ENCODE measurements at places on chromosomes 6 and 20.

DNA sequence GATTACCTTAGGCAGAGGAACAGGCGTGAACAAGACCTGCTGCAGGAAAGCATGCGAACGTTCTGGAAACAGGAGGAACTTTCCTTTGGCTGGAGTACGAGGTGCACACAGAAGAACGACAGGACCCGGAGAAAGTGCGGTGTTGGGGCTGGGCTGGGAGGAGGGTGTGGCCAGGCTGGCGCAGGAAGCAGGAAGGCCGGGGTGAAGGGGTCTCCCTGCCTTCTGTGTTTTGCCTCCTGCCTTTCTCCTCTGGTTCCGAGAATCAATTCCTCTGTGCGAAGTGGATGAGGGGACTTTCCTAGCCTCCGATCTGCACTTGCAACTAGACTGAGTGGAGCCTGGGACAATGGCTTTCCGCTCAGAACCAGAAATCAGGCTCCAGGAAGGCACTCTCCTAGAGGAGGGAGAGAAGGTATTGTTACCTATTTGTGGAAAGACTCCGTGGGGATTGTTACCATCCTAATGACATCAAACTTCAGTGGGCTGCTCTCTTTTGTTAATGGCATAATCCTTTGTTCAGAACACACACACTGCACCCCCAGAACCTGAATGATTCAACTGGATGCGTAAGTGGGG is 22.9 kb upstream of the PLEKHG1 start:
- no peak for DNase-seq

GRCh38 chr6:108623995-108624394 is 63.3 kb downstream of the FOXO3 start:
- no peak for DNase-seq

DNA sequence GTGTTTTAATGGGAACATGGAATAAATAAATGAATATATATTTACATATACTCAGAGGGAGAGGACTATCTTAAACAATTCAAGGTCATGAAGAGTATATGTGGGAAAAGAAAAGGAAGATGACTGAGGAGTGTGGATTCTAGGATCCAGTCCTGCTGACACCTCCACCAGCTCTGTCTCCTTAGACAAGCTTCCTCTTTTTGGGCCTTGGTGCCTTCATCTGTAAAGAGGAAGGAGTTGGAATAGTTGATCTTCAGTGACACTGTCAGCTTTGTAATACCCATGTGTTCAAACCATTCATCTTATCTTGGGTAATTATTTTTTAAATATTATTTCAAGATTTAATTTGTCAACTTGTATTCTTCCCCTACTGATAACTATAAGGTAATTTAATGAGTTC is 338.0 kb downstream of the ADGRB3 start:
- no peak for DNase-seq

DNA sequence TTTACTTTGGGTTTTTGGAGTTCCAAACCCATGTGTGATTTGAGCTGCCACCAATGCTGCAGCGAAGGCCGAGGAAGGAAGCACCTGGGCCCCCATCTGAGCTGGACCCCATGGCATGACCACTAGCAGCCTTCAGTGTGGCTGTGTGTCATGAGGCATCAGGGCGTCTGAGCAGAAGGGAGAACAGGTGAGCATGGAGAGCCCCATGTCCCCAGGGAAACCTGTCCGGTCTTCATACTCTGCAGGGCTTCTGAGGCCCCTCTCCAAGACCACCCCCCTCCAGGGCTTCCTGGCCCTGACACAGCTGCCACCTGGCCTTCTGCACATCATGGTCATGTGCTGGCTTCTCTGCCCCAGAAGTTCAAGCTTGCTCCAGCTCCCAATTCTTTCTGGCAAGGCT is 169.1 kb upstream of the CST7 start:
- DNase-seq, result no peak

DNA sequence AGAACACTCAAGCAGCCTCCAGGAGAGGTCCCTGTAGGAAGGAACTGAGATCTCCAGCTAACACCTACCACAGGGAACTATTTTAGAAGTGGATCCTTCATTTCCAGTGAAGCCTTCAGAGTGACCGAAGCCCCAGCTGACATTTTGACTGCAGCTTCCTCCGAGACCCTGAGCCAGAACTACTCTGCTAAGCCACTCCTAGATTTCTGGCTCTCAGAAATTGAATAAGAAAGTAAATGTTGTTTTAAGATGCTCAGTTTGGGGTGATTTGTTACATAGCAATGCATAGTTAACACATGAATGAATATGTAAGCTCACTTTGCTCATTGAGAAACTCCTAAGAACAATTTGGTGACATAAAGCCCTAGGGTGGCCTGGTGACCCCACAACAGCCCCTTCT is 5.5 kb downstream of the TULP1 start:
- DNase-seq, result no peak

GRCh38 chr6:1645466-1646185 is 35.9 kb downstream of the FOXC1 start:
- no peak for DNase-seq

GRCh38 chr6:34580707-34581560 is 24.8 kb upstream of the SPDEF start:
- DNase-seq, result no peak

DNA sequence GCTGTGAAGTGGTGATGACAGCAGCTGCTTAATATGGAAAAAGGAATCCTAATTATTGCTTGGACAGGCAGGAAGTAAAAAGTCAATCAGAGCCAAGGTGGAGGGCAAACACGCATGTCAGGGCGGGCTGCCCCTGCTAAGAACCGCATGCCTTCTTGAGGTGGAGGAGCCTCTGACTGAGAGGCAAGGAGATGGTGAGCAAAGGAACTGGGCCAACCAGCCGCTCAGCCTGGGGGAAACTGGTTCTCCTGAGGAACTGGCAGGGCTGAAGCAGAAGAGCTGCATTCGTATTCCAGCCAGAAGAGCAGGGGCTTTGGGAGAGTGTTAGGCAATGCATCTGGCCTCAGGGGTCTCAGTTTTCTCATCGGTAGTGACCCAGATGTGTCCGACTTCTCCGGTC is 13.1 kb upstream of the MLN start:
- no peak for DNase-seq

DNA sequence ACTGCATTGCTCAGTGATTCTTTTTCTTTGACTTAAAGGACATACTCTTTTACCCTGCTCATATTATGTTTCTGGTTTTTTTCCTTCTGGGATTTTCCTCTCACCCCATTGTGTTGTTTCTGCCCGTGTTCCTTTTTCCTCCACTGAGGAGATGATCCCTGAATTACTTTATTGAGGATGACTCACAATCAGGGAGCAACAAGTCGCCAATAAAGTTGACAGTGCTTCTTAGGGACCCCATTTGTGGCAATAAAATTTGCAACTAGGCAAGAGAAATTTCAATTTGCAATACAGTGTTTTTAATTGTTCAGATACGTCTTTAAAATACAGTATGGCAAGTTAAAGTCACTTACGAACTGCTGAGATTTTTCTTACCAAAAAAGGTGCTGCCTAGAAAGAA is 217.9 kb downstream of the SOX4 start:
- DNase-seq, result no peak

DNA sequence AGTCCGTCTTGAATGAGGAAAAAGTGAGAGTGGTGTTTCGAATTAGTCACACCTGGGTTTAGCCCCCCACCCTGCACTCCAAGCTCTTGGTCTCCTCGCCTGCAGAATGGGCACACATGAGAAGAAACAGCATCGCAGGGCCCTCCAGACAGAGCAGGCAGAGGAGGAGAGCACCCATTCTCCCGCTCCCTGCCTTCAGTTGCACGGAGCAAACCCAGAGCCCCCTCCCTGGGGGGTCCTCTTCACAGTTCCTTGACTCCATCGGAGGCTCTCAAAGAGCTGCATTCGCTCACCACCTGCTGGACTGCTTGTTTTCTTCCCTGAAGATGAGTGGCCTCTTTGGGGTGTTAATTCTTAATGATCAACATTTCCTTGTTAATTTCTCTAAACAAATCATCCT is 5.1 kb downstream of the CST7 start:
- DNase-seq, result no peak

GRCh38 chr20:23178806-23179205 is 92.7 kb upstream of the CD93 start:
- no peak for DNase-seq

- no peak for DNase-seq
Measured at GRCh38 chr6:103042336-103042735, 1648.8 kb downstream of the GRIK2 start.

DNA sequence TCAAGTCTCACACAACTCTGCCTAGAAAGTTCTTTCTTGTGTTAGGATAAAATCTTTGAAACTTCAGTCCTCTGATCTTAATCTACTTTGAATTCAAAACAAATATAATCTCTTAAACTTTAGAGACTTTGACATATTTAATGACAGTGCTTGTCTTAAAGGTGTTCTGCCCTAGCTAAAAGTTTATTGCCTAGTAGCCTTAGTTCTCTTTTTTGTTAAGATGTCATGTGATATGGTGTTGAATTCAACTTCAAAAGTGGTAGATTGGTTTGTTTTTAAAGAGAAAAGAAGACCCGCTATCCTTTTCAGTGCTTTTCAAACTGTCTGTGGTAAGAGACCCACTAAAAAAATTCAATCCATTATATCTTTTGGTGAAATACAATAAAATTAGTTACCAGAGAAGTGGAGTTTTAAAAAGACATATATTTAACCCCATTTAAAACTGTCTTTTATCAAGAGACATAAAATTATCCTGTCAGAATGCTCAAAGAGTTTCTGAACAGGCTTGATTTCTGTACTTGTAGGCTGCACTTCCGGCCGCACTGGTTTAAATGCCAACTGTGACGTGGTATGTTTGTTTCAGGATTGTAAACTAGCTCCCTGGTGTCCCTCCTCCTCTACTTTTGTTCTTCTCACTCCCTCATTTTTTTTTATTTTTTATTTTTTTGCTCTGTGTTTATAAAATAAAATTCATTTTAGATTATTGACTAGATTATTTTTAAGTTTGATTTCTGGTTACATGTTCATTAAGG is 76.5 kb downstream of the QKI start:
- DNase-seq, result peak; percentile 26

DNA sequence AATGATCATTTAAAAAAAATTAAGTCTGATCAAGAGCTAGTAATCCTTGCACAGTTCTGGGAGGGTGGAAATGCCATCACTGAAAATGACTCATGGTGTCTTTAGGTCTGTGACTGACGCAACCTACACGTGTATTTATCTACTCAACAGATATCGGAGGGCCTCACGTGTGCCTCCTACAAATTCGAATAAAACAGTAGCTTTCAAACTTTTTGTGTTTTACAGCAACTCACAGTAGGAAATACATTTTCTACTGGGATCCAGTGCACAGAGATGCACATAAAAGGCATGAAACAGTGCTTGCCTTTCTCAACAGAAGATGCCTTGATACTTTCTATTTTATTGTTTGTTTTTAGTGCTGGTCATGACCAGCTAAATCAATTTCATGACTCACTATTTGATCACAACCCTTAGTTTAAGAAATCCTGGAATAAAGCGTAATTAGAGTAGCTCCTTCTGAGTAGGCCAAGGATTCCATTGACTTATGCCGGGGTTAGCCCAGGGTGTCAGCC is 210.0 kb upstream of the SNX9 start:
- no peak for DNase-seq

DNA sequence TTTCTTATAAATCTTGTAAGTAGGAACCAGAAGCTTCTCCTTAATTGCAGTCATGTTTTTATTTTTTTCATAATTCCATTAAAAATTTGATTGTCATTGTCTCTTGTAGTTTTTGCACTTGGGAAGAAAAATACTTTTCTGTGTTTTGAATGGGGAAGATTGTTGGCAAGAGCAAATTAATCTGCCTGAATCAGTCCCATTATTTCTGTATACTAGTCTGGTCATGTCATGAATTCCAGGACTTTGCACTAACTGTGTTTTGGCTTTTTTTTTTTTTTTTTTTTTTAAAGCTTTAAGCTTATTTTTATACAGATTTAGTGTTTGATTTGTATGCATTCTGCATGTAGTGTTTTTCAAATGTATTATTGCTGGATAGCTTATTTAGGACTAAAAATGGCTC is 47.6 kb downstream of the RALGAPB start:
- no peak for DNase-seq

- no peak for DNase-seq
Measured at GRCh38 chr6:108897371-108897770, 49.1 kb downstream of the ARMC2 start.

DNA sequence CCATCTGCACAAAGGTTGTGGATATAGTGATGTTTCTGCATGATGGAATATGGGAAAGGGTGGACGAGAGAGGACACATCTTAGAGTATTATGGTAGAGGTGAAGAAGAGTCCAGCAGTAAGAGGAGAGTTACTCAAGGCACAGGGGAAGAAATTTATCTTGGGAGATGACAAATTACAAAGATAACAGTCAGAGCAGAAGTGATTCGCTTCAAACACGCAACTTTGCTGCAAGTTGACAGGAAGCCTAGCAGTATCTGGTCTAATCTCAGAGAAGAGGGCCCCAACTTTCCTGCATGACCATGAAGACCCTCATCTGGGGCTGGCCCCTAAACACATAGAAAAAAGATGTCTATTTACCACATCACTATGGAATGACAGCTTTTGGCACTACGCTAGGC is 1.2 kb upstream of the CALHM6 start:
- no peak for DNase-seq

- DNase-seq, result no peak
Measured at GRCh38 chr6:138145402-138145801, 16.3 kb upstream of the ARFGEF3 start.

GRCh38 chr6:1991332-1991878 is 254.0 kb downstream of the GMDS start:
- DNase-seq, result no peak

DNA sequence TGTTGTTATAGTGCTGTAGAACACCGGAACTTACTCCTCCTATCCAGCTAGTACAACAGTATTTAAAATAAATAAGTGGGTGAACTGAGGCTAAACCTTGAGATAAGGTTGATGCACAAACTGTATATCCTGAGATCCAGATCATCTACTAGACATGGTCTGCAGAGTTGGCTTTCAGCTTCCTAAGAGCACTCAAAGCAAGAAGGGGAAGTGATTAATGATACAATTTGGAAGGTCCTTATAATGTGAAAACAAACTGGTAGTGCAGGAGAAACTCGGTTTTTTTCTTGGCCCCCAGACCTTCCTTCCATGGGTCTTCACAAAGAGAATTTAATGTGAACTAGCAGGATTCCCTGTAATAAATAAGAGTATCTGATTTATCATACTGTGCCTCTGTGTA is 27.4 kb upstream of the RREB1 start:
- DNase-seq, result no peak

DNA sequence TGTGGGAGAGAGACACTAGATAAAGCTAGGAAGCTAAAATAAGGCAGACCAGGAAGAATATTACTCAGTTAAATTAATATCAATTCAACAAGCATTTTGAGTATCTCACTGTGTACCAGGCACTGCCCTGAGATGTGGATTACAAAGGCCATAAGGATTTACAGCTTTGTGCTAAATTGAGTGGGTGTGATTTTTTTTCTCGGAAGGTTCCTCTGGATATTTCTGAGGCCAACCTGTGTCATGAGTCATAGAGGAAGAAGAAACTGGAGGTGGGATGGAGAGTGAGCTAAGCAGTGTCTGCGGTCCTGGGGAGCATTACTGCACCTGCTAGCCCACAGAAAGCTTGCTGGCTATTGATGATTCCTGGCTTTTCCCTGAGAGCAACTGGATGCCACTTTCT is 135.2 kb downstream of the RFPL4B start:
- no peak for DNase-seq

- no peak for DNase-seq
Measured at GRCh38 chr6:5179917-5180316, 80.8 kb downstream of the LYRM4 start.
